EL (cell line): ENCODE measurements at places on chromosomes 12 and 14.

DNA sequence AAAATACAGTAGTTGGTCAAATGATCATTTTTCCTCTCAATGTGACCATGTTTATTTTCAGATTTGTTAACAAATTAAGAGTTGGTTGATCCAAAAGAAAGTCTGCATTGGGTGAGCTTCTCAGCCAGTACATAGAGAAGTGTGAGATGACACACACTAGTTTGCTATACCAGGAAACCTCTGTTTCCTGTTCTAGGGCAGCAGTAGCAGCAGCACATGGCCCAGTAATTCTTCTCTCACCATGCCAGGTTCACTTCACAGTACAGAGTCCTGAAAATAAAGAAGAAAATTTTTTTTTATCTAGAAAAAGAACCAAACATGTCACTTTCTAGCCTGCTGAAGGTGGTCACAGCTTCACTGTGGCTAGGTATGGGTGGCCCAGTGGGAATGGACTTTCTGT, 250.2 kb upstream of the OR4E1 start:
- no peak for DNase-seq

DNA sequence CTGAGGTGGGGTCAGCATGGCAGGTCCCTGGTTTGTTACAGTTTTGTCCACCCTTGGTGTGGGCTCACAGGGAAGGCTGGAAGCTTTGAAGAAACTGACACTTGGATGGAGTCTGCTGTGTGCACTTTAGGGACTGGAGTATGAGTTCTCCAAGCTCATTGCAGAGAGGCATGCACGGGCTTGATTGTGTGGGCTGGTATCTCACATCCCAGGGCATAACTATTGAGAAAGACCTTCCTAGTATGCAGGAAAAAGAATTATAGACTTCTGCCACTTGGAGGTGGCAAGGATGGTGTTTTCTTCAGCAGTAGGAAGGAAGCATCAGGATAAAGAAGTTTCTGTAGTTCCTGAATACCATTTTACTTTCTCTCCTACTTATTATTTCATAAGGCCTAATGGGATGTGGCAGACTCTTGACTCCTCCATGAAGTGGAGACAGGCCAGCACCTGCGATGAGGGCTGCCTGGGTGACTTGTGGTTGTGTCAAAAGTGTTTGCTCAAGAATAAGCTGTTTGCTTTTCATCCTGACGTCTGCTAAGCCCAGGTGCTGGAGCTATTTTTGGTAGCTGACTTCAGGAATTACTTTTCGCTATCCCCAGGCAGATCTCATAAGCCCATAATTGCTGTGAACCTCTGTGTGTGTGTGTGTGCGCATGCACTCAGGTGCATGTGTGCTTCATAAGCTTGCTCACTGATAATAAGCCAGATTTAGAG, 125.8 kb downstream of the KTN1 start:
- DNase-seq = no peak

DNA sequence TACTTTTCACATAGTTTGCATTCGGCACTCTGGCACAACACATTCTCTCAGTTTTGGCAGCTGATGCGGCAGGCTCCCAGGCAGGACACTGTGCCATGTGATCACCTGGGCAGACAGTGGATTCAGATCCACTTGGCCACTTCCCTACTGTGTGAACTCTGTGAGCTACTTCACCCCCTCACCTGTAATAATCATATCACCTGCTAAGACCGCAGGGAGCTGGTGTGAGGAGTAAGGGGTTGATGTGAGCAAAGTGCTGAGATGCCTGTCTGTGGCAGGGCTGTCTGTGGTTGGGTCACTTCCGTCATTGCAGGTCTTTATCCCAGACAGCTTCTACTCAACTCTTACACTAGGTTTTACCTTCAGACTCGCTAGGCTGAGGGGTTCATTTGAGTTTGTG, 50.4 kb upstream of the AMN start:
- DNase-seq = no peak

DNA sequence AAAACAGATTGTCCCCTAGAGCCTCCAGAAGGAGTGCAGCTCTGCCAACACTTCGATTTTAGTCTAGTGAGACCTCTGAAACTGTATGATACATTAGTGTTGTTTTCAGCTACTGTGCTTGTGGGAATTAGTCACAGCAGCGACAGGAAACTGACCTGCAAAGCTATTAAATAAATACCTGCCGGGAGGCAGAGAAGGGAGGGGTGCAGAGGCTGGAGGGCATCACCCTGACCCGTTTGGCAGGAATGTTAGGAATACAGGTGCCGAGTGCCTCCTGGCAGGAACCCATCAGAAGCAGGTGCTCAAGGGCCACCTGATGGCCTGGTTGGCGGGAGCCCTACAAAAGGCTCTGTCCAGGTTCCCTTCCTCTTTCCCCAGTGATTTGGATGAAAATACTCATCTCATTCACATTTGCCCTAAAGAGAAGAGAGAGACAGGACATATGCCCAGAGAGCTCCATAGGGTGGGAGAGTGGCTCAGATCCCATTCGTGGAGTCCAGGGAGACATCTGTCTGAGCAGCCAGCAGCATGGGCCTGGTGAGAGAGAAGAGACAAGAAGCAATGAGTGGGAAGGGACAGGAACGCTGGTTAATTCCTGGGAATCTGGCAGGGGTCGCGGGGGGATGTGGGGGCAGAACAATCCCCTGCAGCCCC, 44.6 kb downstream of the C14orf132 start:
- DNase-seq = no peak

DNA sequence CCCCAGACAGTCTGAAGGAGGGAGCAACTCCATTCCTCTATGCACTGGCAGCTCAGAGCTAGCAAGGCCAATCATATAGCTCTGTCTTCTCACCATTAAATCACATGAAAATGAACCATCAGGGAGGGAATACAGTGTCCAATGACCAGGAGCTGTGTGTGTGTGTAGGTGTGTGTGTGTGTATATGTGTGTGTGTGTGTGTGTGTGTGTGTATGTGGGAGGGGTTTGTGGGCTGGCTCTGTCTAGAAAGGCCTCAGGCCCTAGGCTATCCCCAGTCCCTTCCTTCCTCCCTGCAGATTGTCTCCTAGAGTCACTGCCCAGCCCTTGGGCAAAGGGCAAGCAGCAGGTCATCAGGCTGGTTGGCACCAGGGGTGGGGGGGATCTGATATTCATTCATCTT, 5.7 kb upstream of the SUSD6 start:
- no peak for DNase-seq

GRCh38 chr14:105061428-105062047, 3.7 kb downstream of the GPR132 start:
- no peak for DNase-seq

DNA sequence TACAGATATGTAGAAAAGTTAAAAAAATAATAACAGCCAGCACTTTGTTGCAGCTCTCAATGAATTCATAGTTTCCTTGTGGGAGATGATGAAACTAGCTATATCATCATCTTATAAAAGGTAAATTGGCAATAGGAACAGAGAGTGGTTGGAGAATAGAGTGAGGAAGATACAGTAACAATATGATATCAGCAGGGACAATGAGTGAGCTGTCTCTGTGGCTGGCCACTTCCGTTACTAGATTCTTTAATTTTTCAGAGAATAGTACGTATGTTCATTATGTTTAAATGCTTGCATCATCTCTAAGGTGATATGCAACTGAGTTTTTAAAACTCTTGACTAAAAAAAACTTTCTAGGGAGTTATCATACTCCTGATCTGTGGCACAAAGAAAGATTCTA, 1006.2 kb upstream of the FLRT2 start:
- DNase-seq = no peak

GRCh38 chr12:92133171-92133570, 12.5 kb downstream of the BTG1 start:
- DNase-seq = no peak

DNA sequence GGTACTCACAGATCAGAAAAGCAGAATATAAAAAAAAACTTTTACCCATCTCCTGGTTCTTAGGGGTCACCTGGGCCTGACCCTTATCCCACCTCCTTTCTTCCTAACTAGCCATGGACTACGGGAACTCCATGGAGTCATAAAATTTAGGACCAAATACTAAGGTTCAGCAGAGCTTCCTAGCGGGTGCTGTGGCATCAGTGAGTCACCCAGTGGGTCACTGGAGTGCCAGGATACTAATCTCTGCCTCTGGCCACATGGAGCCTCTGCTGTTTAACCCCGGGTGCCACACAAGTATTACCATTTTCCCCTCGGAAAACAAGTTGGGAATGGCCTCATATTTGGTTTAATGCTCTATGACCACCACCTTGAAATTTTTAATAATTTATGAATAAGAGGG, 6.9 kb downstream of the ZBTB39 start:
- peak; percentile 33 for DNase-seq

- DNase-seq = no peak
Observed at GRCh38 chr12:26406391-26406790, 211.0 kb downstream of the SSPN start.

DNA sequence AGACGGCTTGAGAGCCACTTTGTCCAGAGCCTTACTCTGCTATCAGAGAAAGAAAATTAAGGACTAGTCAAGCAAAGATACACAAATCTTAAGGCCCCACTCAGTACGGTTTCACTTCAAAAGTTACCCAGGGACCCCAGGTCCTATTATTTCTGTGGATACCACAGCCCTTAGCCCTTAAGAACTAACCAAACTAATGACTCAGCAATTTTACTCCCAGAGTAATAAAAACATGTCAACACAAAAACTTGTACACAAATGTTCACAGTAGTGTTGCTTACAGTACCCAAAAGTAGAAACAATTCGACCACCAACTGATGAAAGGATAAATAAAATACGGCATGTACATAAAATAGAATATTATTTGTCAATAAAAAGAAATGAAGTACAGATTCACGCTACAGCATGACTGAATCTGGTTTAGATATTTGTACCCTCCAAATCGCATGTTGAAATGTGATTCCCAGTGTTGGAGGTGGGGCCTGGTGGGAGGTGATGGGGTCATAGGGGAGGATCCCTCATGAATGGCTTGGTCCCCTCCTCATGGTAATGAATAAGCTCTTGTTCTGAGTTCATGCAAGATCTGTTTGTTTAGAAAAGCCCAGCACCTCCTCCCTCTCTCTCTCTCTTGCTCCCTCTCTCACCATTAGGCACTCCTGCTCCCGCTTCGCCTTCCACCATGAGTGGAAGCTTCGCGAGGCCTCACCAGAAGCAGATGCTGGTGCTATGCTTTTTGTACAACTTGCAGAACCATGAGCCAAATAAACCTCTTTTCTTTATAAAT, 30.5 kb downstream of the AREL1 start:
- DNase-seq = no peak

GRCh38 chr14:44530475-44530874, 23.4 kb upstream of the FSCB start:
- DNase-seq = no peak

- no peak for DNase-seq
Observed at GRCh38 chr12:124242529-124243065, 52.3 kb upstream of the RFLNA start.

- peak; percentile 21 for DNase-seq
Observed at GRCh38 chr12:22518060-22518719, 26.2 kb downstream of the C2CD5 start.

GRCh38 chr14:23099212-23099861, 4.0 kb downstream of the C14orf119 start:
- no peak for DNase-seq

DNA sequence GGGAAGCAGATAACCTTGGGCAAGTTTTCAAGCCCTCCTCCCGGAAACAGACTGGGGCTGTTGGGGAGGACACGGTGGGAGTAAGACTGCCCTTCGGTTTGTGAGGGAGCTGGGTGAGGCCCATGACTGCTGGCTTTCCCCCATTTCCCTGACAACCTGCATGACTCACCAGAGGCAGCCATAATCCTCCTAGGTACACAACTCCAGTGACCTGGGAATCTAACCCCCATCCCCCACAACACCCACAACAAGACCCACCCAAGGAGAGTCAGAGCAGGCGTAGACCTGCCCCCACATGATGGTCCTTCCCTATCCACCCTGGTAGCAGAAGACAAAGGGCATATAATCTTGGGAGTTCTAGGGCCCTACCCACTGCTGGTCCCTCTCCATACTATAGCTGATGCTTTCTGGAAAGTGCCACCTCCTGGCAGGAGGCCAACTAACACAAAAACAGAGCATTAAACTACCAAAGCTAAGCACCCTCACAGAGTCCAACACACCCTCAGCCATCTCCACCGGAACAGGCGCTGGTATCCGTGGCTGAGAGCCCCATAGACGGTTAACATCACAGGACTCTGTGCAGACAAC, 14.8 kb downstream of the DDX24 start:
- no peak for DNase-seq

GRCh38 chr12:65891987-65892481, 67.8 kb downstream of the HMGA2 start:
- DNase-seq = peak; percentile 99

DNA sequence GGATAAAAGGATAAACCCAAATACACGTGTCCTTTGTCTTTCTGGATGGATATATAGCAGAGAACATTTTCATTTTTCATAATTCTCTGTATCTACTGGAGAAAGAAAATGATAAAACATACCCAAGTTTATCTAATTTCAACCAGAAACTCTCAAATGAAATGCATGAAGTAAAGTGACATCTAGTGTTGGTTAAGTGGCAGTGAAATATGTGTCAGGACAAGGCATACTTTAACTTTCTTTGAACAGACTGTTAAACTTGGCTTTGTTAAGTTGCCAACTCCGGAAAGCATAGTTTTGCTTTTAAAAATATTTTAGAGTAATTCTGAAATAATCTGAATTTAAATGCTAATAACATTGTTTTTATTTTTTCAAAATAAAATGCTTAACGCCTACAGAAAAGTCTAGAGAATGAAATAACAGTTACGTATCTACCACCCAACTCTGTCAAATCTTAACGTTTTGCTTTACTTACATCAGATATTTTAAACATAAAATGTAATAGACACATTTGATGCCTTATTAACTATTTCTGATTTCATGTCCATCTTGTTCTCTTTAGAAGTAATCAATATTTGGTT, 25.2 kb upstream of the NTN4 start:
- DNase-seq = peak; percentile 47

DNA sequence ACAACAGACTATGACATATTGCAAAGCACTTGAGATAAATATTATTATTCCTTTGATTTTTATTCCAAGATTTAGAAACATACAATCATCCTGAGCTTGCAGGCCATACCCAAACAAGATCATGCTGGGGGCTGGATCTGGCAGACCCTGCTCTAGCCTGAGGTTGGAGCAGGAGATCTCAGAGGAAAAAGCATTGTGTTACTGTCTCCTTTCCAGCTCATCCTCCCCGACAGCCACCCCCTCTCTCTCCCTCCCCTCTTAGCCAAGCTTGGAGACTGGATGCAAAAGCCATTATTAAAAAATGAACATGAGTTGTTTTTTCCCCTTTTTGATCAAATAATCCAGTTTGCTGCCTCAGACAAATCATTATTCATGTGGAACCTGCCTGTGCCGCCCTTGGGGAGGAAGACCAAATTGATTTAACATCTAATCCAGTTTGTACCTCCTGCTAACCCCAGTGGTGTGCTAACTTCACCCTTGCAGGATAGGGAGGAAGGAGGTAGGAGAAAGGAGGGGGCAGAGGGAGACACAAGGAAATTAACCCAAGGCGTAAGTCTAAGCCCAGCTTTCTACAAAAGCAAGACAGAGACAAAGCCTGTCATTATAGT, 565.8 kb upstream of the TBX3 start:
- no peak for DNase-seq

- no peak for DNase-seq
Observed at GRCh38 chr12:47710278-47710677, 4.4 kb upstream of the RPAP3 start.
